Stromal cell of bone marrow (primary cell): ENCODE measurements at places on chromosomes 4 and X.

- no peak for DNase-seq
Observed at GRCh38 chrX:18933617-18934016, 50.3 kb downstream of the PHKA2 start.

DNA sequence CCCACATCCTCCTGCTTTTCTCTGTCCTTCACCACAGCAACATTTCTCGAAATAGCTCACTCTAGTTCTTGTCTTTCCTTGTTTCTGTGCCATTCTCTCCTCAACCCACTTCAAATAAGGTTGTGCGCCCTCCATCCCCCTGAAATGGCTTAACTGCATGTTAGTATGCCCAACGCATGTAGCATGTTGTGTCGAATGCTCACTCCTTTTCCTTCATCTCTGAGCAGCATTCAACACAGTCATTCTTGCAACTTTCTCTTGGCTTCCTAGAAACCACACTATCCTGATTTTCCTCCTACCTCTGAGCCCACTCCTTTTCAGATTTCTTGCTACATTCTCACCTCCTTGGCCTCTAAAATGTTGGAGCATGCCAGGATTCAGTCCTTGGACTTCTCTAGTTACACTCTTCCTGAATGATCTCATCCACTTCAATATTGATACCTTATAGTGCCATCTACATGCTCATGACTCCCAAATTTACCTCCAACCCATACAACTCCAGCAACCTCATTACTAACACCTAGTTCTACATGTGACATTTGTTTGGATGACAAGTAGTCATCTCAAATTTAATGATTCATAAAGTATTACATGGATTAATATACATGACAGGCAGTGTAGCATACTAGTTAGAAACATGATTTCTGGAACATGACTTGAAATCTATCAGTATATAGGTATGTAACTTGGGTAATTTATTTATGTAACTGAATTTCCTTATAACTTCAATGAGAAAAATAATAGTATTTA lies 22.3 kb downstream of the RBMX start:
- no peak for DNase-seq

DNA sequence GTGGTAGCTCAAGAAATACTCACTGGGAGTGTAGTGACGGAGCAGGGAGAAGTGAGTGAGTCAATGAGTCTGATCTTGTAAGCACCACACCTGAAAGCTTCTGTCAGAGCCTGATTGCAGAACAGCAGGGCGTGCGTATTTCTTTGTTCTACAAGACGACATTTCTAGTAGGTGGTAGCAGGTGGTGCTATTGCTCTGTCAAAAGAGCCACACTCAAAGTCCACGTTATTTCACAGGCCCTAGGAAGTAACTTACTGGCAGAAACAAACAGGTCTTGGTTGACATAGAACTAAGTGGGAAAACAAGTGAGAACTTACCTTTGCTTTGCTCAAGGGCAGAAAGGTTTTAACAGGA lies 46.4 kb upstream of the SPRY1 start:
- no peak for DNase-seq

DNA sequence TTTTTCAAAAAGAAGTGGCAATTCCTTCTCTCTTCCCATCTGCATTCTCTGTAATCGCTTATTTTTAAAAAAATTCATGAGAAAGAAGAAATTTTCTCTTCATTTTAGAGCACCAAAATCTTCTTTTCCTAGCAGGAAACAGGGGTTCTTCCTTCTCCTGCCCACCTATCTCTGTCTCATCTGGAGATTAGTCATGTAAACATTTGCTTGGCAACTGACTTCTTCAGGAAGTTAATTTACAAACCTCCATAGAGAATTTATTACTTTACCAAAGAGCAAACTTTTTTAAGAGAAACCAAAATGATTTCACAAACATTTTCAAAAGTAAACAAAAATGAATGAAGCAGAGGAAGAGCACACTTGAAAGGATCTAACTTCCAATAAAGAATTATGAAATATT lies 13.5 kb downstream of the TTC29 start:
- no peak for DNase-seq

DNA sequence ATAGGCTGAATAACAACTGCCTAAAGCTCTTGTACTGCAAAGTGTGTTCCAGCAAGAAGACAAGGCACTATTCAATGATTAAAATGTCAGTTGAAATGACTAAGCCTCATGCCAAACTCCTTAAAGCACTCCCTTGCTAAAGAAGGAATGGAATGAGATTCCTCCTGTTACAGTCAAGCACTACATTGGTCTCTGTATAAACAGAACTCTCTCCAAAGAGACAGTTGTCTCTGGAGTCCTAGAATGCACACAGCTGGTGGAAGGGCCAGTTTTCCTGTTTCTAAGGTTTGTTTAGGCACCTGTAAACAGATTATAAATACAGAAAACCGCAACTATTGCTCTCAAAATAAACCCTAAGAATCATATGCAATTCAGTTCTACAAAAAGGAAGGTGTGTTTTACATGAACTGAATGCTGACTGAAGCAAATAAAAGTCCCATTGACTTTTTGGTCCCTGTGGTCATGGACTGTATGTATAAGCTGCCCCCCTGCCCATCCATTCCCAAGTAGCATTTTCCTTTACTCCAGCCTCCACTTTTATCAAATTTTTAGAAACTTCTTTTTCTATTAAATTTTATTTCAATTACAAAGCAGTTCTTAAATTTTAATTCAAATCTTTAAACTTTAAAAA lies 47.0 kb downstream of the FAT1 start:
- peak; percentile 64 for DNase-seq
